ENCODE measurements at places on chromosomes 12 and 14.

GRCh38 chr14:71380271-71380670 lies 473.0 kb downstream of the PCNX1 start:
- no peak for DNase-seq

DNA sequence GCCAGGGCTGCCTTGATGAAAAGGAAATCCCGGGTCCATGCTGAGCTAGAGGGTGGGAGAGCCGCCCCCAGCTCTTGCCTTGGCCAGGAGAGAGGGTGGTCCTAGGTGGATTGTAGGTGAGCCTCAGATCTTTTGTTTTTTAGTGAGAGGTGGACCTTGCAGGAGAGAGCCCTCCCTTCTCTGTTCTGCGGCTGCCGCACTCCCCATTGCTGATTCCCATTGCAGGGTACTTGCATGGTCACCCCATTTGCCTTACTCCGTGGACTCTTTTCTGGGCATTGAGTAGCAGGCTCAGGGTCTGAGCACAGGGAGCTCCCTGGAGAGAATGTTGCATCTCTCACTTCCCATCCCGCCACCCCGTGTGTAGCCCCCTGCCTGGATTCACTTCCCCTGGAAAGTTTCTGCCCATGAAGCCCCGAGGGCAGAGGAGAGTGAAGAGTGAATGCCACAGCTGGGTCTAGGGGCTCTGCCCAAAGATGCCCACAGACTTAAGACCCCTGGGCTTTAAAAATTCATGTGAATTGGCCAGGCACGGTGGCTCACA lies 10.2 kb downstream of the VASH1 start:
- no peak for DNase-seq

DNA sequence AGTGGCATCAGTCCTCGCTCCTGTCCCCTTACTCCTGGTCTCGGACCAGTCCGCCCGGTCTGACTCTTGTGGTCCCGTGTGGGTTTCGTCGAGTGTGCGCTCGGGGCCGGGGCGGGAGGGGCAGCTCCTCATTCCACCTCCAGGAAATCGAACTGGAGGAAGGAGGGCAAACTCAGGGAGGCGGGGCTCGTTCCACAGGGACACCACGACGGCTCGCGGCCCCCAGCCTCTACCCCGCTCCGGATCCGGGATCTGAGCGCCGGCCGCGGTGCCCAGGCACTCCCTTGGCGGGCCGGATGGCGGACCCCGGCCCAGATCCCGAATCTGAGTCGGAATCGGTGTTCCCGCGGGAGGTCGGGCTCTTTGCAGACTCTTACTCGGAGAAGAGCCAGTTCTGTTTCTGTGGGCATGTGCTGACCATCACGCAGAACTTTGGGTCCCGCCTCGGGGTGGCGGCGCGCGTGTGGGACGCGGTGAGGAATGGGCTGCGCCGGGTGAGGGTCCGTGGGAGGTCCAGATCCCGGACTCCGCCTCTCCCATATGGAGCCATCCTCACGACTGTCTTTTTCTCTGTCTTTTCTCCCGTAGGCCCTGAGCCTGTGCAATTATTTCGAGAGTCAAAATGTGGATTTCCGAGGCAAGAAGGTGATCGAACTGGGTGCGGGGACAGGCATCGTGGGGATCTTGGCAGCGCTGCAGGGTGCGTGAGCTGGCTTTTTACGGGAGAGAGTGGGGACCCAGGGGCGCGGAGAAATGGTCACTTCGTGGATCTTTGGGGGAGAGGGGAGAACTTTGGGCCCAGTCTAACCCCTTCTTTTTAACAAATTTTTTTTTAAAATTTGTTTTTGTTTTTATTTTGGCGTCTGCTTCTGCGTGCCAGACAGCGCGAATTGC lies at the start of gene EEF1AKMT3:
TSS of gene EEF1AKMT3 (plus strand) at position 186 of the 894 bp plus-strand sequence. CDS start at position 297, 111 bp downstream.
- DNase-seq: peak; percentile 47

- no peak for DNase-seq
These were observed 13.6 kb downstream of the ITPK1 start for GRCh38 chr14:93102141-93102540.

- DNase-seq: no peak
These were observed 82.7 kb downstream of the VEZT start for GRCh38 chr12:95300286-95300685.

GRCh38 chr14:68669111-68669511 lies 123.8 kb downstream of the ZFP36L1 start:
- DNase-seq: no peak

- DNase-seq: no peak
These were observed 41.5 kb upstream of the NPAS3 start for GRCh38 chr14:32896979-32897697.

- DNase-seq: no peak
These were observed 7.5 kb downstream of the REC8 start for GRCh38 chr14:24179294-24179960.

DNA sequence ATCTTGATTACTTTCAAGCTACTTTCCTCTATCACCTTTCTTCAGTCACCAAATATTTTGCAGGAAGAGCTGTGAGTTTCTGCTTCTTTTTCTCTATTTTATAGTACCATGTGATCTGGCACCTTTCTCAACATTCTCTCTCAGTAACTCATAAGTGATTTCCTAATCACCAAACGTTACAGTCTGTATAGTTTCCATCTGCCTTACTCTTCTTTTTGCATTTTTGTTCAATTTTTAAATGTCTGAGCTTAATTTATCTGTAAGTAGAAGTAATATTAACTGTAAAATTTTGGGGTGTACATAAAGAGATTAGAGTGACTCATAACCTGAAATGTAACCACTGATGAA lies 422.1 kb upstream of the SYT1 start:
- no peak for DNase-seq

DNA sequence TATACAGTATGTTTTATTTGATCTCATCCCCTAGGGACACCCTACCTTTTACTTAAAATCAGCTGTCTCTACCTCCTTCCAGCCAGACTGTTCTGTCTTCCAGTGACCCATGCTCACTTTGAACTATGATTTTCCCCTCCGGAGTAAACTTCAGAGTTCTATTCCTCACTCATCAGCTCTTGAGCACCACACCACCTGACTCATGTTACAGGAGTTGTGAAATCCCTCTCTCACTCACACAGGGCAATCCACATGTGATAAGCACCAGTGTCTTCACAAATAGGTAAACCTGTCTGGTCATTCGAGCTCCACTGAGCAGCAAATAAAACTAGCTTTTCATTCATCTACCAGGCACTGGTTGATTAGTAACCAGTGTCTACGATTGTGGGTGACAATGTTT lies 177.3 kb upstream of the BMP4 start:
- no peak for DNase-seq

DNA sequence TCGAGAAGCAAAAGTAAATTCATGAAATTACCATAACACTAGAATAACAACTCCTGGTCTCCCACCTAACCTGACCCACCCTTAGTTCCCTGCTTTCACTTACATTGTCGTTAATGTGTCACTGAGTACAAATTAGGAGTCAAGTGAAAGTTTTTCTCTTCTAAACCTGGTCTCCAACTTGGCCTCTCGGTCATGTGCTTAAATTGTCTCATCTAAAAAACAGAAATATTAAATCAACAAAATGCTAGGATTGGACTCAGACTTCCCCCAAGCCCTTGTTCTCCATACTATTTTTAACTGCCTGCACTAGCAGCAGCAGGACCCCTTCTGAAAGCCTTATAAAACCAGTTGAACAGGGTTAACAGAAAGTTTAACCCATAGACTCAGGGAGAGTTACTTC lies 1.8 kb upstream of the BTG1 start:
- DNase-seq: no peak

GRCh38 chr14:66395300-66395699 lies 90.9 kb upstream of the CCDC196 start:
- DNase-seq: no peak

DNA sequence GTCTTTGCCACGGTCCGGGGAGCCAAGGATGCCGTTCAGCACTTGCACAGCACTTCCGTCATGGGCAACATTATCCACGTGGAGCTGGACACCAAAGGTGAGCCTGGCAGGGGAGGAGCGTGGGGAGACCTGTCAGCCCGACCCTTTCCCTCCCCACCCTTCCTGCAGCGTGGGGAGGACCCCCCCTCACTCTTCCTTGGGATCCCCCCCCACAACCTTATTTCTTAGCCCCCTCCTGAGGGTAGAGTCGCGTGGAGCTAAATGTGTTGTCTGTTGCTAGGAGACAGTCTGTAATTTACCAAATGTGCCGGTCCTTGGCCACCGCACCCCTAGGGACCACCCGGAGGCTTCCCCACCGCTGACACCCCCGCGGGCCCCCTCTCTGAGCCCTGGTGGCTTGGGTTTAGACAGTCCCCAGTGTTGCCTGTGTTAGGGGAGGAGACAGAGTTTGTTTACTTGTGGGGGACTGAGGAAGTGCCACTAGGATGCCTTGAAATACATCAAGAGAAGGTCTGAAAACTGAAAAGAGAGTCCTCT lies 2.3 kb downstream of the SETD1B start:
- no peak for DNase-seq

- no peak for DNase-seq
These were observed 32.8 kb upstream of the CMKLR1 start for GRCh38 chr12:108371801-108372344.

- peak; percentile 97 for DNase-seq
These were observed 20.3 kb upstream of the AMN1 start for GRCh38 chr12:31749024-31749704.

Measured in RCC 7860 (cell line).